Progenitor cell of endocrine pancreas (in vitro differentiated cells): ENCODE measurements at places on chromosomes 2 and 18.

GRCh38 chr2:3666613-3666975 is 8.6 kb downstream of the ALLC start:
- DNase-seq = no peak

- DNase-seq = no peak
Observed at GRCh38 chr2:100010606-100011005, 131.8 kb downstream of the AFF3 start.

DNA sequence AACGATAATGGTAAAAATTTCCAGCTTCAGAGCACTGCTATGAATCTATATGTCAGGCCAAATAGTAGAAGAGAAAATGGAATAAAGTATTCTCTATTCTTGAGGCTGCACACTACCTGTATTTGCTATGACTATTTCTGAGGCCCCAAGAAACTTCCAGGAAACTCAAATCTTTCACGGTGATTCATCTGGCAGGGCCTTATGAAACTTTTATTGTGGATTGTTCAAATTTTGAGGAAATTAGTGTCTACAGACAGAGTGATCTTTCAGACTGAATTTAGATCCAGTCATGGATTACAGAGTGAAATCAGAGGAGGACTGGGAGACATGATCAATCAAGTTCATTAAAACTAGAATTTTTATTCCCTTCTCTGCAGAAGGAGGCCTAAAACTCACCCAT is 4.1 kb upstream of the VSNL1 start:
- DNase-seq = no peak

DNA sequence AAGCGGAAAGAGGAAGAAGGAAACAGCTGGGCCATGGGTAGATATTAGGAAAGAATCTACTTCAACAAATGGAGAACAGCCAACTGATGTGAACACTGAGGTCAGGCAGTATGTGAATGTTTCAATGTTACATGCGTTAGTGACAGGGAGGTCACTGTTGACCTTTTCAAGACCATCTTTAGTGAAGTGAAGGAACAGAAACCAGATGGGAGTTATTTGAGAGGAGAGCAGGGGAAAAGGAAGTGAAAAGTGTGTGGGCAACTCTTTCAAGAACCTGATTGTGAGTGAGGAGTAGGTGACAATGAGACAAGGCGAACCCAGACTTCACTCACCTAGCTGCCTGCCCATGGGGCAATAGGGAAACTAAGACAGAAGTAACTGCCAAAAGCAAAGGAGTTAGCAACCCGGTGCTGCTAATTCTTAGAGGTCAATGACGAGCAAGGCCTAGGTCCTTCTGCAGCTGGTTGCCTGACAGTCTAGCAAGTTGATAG is 67.0 kb downstream of the SP3 start:
- DNase-seq = no peak

DNA sequence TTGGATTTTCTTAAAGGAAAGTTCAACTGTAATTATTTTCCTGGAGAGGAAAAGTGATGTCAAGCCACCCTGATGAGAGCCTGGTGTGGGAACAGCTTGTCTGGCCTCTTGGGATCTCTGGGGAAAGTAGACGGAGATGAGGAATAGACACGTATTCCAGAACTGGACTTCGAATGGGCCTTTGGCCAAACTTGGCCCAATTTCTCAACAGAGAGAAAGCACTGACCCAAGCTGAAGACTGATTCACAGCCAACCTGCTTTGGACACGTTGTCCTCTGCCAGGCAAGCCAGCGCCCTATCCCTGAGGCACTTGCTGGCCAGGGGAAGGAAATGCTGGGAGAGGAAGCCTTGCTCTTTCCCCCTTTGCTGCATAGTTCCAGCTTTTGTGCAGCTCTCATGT is 70.8 kb upstream of the CTAGE1 start:
- no peak for DNase-seq

- DNase-seq = no peak
Observed at GRCh38 chr2:151289972-151290866, 751 bp upstream of the NMI start.

- no peak for DNase-seq
Observed at GRCh38 chr2:71880846-71881610, 266.6 kb downstream of the CYP26B1 start.

DNA sequence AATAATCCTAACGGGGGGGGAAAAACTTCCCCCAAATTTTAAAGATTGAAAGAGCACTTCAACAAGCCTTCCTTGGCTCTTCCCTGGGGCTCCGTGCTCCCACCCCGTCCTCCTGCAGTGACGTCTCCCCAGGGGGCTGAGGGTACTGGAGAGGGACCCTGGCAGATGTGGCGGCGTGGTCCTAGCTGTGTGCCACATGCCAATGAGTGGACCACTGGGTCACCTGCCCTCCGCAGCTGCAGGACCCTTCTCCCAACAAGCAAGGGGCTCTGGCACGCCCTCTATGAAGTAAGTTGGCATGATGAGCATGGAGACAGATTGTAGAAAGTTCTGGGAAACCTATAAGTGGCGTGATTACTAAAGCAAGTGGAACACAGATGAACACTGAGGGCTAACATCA is 46.7 kb downstream of the PXDN start:
- DNase-seq = no peak

- no peak for DNase-seq
Observed at GRCh38 chr2:237184192-237184918, 98.7 kb downstream of the COPS8 start.

DNA sequence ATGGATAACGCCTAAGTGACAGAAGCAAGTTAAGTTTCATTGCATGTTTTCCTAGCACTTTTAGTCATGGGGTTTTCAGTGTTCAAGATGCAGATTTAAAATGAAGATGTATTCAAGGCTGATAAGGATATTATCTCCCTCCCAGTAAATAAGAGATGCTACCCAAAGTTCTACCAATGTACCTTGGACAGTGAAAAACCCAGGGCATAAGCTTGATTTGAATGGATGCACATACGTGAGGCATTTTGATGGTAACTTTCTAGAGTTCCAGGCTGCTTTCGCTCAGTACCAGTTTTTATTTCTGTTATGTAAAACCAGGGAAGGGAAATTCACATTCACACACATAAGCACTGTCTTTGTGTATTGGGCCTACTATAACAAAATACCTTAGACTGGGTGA is 90.3 kb downstream of the STK39 start:
- no peak for DNase-seq

DNA sequence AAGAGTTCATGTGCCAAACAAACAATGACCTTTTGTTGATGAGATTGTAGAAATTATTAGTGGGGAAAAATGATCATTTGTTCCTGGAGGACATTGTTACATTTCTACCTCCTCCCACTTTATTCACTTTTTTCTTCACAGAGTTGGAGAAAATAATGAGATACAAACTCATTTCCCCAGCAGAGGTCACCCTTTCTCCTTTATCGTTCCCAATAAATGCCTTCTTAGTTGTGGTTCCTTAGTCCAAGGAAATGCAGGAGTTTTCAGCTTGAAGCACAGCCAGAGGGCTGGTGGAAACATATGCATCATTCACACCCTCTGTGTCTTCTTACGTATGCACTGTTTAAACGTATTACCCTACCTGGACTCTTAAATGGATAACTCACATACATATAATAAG is 108.8 kb downstream of the SLC4A3 start:
- peak; percentile 14 for DNase-seq

DNA sequence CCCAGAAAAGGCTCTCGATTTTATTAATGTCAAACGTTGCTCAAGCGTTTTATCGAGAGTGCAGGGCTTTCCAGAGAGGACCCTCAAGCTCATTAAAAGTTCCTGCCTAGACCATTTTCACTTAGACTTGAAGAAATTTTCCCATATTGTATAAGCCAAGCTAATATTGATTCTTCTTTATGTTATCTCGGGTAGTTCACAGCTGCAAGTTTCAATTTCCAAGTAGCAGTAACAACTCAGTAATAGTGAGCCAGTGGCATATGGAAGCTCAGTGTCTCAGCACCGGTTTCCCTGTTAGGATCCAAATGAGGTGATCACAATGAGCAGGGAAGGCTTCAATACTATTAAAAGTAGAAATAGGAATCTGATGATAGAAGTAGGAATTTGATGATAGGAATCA is 274.5 kb downstream of the TMX3 start:
- DNase-seq = no peak

DNA sequence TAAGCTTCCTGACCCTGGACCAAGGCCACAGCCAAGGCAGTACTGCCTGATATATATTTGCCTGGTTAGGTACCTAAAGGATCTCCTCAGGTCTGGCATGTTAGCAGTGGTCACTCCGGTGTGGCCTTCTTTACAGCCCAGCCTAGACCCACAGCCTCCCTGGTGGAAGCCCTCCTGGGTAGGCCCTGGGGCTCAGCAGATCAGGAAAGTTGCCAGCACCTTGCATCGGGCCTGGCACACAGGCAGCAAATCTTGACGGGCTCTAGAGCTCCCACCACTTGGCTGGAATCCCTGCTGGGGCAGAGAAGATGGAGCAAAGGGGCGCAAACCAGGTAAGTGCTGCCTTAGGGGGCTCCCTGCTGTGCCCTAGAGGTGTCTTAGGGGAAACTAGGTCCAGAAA is 40.9 kb upstream of the ATP6V1B1 start:
- no peak for DNase-seq

- no peak for DNase-seq
Observed at GRCh38 chr2:46360303-46360702, 63.1 kb downstream of the EPAS1 start.

GRCh38 chr2:215019521-215020145 is 118.8 kb downstream of the ABCA12 start:
- no peak for DNase-seq

DNA sequence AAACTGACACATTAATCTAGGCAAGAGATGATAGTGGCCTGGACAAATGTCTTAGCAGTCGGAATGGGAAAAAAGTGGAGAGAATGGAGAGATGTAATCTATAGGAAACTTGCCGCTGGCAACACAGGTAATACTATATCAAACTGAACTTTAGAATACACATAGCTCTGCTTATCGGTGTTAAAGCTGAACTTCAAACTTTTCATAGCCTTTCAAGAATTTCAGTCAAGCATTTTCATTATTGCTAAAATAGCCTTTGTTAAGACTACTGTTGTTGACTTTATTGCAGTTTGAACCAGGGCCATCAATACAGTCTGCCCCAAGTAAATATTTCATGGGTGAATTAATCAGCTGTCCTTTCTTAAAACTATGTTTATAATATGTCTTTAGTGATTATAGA is 12.9 kb upstream of the CHST9 start:
- no peak for DNase-seq

- DNase-seq = no peak
Observed at GRCh38 chr2:153386481-153386897, 92.1 kb downstream of the RPRM start.

DNA sequence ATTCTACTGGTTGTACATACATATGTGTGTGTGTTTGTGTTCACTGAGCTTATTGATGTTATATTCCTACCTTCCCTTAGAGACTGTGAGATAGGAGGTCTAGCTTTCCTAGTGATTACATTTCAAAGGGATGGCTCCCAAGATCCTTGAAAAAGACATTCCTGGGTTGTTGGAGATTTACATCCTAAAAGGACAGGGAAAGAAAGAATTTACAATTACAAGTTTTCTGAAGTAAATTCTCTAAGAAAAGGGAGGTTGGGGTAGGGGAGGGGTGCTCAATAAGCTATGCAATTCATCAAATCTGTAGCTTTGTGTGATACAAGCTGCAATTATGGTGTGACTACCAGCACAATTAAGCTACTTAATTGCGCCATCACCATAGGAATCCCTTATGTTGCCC is 284.3 kb downstream of the NUP35 start:
- DNase-seq = no peak

- DNase-seq = no peak
Observed at GRCh38 chr18:61628085-61628484, 264.7 kb downstream of the RNF152 start.

GRCh38 chr2:65404988-65405697 is 27.3 kb downstream of the SPRED2 start:
- DNase-seq = no peak

DNA sequence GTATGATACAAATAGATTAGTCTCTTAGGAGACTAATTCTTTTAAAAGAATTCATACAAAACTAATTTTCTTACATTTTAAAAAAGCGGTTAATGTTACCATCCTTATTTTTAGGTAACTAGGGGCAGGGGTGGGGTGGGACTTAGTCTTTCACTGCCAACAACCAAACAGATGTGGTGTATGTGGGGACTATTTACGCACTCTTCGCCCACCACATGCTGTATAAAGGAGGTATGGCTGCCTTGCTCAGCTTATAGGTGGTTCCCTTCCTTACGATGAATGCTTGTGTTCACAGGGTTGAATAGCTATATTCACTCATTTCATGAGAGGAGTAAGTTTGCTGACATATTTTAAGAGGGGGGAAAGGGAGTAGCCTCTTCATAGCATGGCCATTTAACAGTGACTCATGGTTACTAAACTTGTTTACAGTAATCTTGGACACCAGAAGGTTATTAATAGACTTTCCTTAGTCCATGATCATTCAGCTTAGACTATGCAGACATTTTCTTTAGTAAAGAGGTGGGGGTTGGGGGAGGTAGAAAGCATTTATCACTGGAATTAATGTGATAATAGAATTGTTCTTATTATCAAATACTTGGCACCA is 61.8 kb downstream of the CAB39 start:
- no peak for DNase-seq

DNA sequence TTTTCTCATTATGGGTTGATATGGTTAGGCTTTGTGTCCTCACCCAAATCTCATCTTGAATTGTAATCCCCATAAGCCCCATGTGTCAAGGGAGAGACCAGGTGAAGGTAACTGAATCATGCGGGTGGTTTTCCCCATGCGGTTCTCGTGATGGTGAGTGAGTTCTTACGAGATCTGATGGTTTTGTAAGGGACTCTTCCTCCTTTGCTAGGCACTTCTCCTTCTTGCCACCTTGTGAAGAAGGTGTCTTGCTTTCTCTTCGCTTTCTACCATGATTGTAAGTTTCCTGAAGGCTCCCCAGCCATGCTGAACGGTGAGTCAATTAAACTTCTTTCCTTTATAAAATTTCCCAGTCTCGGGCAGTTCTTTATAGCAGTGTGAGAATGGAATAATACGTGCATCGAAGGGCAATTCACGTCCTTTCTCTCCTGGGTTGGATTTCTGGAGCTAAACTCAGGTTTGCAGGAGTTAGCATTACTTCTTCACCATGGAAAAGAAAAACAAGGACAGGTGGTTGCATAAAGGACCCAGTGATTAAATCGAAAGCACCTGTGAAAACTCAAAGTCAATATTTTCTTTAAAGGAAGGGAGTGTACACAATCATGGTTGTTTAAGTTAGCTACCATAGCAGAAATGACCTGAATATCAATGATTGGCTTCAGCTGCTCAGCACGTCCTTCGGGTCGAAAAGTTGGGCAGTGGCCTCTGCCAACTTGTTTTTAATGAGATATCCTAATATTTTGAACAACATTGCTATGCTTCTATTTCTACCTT is 54.1 kb downstream of the CDC42EP3 start:
- DNase-seq = no peak

- no peak for DNase-seq
Observed at GRCh38 chr2:26080356-26080755, 46.5 kb downstream of the RAB10 start.
